ENCODE measurements at places on chromosomes 3 and 15.

GRCh38 chr15:77944002-77944867 lies 133.3 kb downstream of the TBC1D2B start:
- DNase-seq: peak; percentile 81

GRCh38 chr15:98927996-98928395 lies 79.6 kb downstream of the PGPEP1L start:
- DNase-seq: no peak

DNA sequence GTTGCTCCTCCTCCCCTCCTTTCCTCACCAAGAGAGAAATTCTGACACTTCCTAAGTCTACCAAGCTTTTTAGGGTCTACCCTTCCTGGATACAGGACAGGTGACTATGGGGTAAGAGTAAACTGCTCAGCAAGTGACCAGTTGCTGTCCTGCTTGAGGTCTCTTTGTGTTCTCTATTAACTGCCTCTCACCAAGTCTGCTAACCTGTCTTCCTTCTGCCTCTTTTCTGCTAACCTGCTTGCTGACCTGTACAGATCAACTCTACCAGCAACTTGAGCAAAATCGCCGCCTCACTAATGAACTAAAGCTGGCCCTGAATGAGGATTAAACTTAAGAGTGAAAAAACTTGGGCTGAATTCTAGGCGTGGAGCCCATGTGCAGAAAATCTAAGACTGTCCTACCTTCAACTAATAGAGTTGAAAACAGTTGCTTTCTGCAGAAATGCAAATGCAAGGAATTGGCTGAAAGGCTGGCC lies 27.1 kb downstream of the TPM1 start:
- DNase-seq: no peak

DNA sequence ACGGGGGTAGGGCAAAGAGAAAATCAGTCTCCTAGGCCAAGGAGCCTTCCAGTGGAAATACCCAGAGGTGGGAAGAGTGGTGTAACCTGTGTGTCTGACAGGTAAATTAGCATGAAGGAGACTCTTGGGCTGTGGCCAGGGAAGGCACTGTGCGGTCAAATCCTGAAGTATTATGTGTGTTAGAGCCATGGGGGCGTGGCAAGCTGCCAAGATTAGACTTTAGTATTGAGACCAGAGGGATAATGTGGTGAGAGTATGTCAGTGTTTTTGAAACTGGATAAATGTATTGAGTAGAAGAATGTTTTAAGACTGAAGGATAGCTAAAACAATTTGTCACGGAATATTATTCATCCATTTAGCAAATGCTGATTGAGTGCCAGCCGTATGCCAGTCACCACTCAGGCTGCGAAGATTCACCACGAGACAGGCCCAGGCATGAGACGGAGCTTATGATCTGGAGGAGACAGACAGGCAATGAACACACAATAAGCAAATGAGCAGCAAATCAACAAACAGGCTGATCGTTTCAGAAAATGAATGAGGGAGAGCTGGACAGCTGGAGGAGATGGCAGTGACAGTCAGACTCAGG lies 445.9 kb downstream of the MCTP2 start:
- no peak for DNase-seq

DNA sequence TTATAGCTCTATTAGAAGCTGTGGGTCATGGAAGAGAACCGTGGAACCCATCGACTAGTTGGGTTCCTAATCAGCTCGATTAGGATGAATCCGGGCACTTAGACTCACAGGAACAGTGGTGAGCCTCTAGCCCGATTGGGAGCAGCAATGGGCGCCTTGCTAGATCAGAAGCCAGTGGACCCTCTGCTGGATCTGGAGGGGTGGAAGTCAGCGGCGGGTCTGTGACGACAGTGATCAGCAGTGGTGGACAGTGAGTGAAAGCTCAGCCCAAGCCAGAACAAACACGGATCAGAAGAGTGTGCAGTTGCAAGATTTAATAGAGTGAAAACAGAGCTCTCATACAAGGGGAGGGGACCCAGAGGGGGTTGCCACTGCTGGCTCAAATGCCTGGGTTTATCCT lies 1170.2 kb downstream of the OTOL1 start:
- no peak for DNase-seq

GRCh38 chr3:74801924-74802323 lies 187.5 kb upstream of the CNTN3 start:
- DNase-seq: no peak

GRCh38 chr3:50078622-50079021 lies 10.1 kb upstream of the RBM5 start:
- DNase-seq: no peak

DNA sequence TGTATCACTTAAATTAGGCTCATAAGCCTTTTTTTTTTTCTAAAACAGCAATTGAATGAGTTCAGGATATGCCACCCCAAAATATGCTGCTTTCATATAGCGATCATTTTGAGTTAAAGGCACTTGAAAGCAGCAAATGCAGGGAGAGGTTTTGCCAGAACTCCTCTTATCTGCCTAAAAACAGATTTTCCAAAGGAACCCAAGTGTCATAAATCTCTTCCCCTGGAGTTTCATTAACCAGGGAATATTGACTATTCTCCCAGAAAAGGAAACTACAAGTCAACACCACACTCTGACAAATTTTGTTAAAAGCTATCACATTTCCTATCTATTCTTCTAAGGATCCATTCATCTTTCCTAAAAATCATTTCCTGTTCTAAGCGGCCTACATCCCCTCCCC lies 11.3 kb downstream of the DNAAF4 start:
- DNase-seq: no peak

DNA sequence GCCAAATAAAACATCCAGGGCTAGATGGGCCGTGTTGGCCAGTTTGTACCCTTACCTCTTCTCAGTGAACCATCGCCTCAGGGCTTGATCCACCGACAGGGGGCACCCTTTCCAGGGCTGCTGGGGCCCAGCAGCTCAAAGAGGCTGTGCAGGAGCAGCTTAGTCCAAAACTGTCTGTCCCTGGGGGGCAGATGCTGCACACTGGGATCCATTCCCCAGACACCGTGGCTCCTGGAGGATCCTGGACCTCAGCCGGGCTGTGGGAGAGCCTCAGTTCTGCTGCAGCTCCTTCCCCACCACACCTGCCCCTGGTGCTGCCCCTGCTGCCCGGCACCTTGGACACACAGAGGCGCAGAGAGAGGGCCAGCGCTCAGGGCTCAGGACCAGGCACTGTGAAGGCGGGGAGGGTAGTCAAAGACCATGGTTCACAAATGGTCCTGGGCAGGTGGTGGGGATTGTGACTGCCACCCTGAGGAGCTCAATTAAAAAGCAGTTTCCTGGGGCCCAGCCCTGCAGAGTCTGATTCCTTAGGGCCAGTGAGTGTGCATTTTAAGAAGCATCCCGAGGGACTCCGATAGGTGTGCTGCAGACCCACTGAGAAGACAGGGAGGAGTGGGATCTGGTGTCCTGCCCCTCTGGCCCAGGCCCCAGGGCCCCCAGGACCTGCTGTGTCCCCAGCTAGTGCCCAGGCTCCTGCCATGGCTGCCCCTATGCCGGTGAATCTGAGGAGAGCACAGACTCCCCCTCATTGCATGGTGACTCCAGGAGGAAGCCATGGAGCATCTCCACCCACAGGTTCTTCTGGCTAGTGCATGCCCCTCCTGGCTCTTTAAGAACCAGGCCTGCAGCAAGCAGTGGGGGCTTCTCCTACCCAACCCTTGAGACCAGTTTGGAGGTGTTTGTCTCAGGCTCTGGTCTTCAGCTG lies 86.5 kb upstream of the PRR20G start:
- DNase-seq: peak; percentile 85

- DNase-seq: no peak
These were observed 18.1 kb downstream of the MAP6D1 start for GRCh38 chr3:183807209-183807728.

GRCh38 chr3:182450942-182451787 lies 342.1 kb upstream of the ATP11B start:
- no peak for DNase-seq

- DNase-seq: no peak
These were observed 62.9 kb downstream of the KLF15 start for GRCh38 chr3:126294211-126294808.

GRCh38 chr3:101725194-101725889 lies 928 bp downstream of the CEP97 start:
- DNase-seq: peak; percentile 55

DNA sequence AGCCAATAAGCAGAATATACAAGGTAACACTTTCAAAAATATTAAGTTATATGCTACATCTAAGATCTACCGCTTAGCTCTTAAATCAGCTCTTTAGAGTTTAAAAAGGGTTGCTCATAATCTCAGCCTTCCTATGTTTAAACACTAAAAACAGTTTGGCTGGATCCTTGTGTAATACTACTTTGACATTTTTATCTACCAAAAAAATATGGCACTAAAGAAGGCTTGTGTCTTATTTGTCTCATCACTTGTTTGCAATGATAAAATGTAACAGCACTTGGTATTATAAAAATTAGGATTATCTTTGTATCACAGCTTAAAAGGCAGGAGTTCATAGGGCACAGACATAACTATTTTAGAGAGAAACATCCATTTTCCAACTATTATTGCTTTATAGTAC lies 9.8 kb downstream of the ANKRD28 start:
- no peak for DNase-seq

DNA sequence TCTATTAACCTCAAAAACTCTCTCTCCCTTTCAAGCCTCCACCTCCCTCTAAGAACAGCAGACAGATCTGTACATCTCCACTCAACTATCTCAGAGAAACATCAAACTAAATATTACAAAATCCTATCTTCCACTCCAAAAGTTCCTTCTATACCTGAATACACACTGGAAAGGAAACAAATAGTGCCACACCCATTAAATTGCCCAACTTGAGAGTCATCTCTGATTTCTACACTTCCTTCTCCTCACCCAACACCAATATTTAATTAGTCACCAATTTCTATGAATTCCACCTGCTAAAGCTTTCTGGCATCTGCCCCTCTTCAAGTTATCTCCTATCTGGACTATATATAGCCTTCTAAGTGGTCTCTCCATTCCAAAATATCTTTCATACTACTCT lies 65.8 kb downstream of the PEAK1 start:
- no peak for DNase-seq

GRCh38 chr3:172454180-172454579 lies 5.9 kb upstream of the GHSR start:
- DNase-seq: no peak

DNA sequence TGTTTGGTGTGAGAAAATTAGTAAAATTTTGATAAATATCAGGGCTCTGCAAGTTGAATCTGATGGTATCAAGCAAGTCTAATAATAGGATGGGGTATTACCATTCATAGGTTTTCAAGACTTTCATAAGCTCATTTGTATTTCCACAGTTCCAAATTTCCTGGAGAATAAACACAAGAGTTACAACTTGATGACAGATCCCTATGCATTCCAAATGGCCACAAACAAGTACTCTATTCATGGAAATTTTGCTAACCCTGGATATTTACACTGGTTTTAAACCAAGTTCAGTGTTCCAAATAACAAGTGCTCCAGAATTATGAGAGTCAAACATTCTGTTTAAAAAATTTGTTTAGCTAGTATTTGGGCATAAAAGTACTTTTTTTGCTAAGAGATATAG lies 75.0 kb upstream of the CNTN6 start:
- no peak for DNase-seq

DNA sequence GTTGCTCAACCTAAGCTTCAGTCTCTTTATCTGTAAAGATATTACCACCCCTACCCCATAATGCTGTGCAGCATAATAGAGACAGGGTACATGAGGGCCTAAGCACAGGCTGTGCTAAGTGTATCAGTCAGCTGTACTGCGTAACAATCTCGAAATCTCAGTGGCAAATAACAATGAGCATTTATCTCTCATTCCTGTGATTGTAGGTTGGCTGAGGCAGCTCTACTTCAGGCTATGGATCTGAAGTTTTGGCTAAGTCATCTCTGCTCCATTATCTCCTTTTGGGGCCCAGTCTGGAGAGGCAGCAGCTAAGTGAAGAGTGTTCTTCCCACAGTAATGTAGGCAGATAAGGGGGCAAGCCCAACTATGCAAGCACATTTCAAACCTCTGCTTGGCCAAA lies 7.1 kb upstream of the SLC6A11 start:
- DNase-seq: no peak

GRCh38 chr3:25349828-25350724 lies 78.0 kb upstream of the RARB start:
- DNase-seq: no peak

DNA sequence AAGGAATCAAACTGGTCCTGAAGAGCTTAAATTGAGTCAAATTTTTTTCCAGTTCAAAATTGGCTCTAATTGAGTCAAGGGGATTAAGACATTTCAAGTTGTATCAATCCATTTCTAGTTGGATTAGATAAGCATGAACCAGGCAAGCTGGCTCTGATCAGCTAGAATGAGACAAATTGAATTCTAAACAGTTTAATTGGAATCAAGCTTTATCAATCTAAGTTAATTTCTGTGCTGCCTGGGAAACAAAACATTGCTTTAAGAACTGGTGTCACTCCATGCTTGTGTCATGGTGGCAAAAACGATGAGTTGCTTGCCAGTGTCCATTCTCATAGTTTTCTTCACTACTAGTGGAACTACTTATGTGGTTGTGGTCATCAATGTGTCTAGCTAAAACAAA lies 116.8 kb downstream of the TGFBR2 start:
- DNase-seq: no peak

DNA sequence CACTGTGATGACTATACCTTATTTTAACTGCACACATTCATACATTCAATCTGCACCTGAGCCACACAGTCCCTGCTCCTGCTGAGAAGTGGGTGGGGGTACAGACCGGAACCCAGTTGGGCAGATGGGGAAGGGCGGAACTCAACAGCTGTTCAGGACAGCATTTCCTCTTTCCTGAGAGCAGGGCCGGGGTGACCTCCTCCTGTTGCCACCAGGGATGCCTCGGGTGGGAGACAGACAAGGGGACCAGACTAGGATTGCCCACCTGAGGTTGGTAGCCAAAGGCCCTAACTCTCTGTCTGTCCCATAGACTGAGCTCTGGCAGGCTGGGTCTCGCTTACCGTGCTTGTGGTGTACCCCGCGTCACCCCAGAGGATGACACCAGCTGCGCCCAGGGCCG lies 3.9 kb downstream of the HYAL2 start:
- no peak for DNase-seq
